ENCODE measurements at places on chromosomes 3 and 15.

- peak; percentile 16 for DNase-seq
Measured at GRCh38 chr3:12791430-12791829, 5.0 kb upstream of the CAND2 start.

- no peak for DNase-seq
Measured at GRCh38 chr3:133293397-133294110, 106.3 kb upstream of the BFSP2 start.

GRCh38 chr3:155889212-155889611 lies 18.8 kb downstream of the GMPS start:
- DNase-seq: no peak

GRCh38 chr15:45795440-45796069 lies 160.7 kb downstream of the SQOR start:
- DNase-seq: peak; percentile 14

- DNase-seq: no peak
Measured at GRCh38 chr3:184399410-184399809, 19.6 kb downstream of the CHRD start.

- DNase-seq: no peak
Measured at GRCh38 chr3:79041621-79042020, 726.2 kb downstream of the ROBO1 start.

- DNase-seq: no peak
Measured at GRCh38 chr3:137199678-137200077, 241.9 kb downstream of the IL20RB start.

DNA sequence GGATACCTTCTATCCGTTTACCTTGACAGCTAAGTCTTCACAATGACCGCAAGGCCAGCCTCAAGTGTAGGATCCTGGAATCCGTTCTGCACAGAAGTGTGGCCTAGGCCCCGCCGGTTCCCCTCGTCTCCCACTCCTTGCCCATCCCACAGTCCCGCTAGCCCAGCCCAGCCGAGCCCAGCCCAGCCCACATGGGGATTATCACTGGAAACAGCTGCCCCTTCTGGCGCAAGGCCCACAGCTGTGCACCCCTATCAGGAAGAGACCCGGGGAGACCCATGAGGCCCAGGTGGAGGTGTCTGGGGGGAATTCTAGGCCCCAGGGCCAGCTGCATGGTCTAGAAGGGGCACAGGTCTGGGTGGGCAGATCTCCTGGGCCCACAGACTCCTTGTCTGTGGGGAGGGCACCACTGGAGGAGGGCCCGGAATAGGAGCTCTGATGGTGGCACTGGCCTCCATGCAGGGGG lies 27.9 kb upstream of the KLF13 start:
- DNase-seq: no peak

DNA sequence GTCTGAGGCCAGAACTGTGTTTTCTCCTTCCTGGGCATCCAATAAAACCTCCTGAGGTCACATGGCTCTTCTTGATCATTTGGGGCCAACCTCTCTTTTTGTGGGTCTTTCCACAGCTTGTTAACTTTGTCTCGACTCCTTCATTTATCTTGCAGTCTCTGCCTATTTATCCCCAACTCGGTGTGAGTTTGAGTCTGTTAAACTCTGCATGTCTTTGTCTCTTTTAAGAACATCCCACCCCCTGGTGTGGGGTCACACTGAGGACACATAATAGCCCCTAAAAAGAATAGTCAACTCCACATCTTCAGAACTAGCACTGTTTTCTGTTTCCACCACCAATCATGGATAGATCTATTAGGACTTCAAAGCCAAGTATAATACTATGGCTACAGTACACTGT lies 187.2 kb downstream of the TLE3 start:
- no peak for DNase-seq

GRCh38 chr3:116886202-116886893 lies 176.8 kb downstream of the TUSC7 start:
- DNase-seq: peak; percentile 1
